Left renal pelvis (tissue), 4 donors: ENCODE measurements at places on chromosomes 7 and 10. TPM values are rescaled to one million over a fixed set of nuclear protein-coding genes. Genes with fewer than 3 reads are reported as not detected.

PGAM2 gene
- polyA plus RNA-seq, result 2.8 TPM

SERPINE1 gene
- 5.3 TPM for polyA plus RNA-seq

BTBD16 gene
- 0.74 TPM for polyA plus RNA-seq

ENKUR gene
- 4.4 TPM for polyA plus RNA-seq

GIMAP5 gene
- 3.7 TPM for polyA plus RNA-seq
